Skin of body (tissue), 3 donors: ENCODE measurements at places on chromosomes 4 and X.

DNA sequence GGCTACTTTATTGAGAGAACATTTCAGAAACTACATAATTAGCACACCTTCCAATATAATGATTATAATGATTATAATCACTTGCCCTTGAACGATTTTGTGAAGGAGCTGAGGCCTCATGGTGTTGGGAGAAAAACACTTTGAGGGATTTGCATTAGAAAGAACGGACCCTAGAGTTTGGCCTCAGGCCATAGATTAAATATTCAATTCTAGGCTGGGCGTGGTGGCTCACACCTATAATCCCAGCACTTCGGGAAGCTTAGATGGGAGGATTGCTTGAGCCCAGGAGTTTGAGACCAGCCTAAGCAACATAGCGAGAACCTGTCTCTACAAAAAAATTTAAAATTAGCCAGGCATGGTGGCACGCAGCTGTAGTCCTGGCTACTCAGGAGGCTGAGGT lies 12.9 kb upstream of the PRKG2 start:
- no peak for DNase-seq

DNA sequence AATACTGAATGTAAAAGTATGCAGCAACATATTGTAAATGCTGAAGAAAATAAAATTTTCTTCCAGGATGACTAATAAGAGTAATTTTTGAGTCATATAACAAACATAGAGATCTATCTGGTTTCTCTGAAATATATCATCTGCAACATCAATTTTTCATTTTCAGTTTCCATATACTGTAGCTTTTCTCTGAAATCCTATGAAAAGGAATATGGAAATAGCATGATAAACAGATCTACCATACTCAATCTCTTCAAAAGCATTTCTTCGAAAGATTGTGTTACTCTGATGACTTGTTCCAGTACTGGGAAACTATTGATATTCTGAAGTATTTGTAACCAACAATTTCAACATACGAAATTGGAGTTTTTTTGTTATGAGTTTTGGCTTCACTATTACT lies 1156.7 kb downstream of the FAM133A start:
- DNase-seq, result no peak

- DNase-seq, result peak; percentile 36
These were observed 46.0 kb upstream of the TMPRSS11F start for GRCh38 chr4:68175562-68176155.

DNA sequence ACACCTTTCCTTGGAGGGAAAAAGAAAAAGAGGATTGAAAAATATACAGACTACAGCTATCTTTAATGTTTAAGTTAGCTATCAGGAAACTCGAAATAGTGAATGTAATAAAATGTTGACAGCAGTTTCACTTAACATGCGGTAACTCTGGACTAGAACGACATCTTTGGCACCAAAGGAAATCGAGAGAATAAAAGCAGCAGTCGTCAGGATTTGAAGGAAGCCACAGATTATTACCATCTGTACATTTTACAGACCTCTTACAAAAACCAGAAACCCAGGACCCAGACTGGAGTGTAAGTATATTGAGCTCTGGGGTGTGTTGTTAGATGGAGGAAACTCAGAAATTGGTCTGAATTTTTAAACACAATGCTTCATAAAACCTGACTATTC lies 51.6 kb upstream of the STOX2 start:
- DNase-seq, result peak; percentile 61

DNA sequence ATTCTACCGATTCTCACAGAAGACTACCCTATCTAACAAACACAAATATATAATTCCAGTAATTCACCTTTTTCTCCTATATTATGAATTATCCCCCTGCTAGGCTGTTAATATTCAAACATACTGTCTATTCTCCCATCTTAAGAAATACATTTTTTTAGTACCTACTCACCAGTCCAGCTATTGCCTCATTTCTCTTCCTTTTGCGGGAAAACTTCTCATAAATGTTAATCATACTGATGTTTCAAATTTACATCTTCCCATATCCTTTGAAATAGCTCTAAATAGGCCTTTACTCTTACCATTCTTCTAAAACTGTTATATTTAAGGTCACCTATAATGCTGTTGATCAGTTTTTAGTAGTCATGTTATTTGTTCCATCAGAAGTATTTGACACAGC lies 759.1 kb upstream of the SLIT2 start:
- DNase-seq, result no peak

DNA sequence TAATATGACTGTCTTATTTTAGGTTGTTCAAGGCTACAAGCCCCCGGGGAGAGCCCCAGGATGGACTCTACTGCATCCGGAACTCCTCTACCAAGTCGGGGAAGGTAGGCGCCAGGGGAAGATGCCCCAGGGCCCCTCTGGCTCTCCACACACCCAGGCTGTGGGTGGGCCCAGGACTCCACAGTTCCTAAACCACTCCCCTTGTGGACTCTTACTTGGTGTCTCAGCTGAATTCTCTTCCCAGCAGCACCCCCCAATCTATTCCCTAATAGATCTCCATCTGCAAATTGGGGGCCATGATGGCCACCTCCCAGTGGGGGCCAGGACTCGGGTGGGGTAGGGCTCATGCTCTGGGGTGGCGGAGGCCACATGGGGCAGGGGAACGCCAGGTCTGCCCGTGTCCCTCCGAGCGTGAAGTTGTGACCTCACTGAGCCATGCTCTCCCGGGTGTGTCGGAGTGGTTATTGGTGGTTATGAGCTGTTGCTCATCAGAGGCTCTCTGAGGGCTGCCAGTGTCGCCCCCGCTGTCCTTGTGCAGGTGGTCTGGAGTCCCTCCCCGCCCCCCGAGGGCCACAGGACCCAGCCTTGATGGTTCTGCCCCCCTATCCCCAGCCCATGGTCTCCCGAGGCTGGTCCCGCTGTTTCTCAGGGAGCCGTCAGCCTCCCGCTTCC lies 11.2 kb upstream of the ADD1 start:
- no peak for DNase-seq

DNA sequence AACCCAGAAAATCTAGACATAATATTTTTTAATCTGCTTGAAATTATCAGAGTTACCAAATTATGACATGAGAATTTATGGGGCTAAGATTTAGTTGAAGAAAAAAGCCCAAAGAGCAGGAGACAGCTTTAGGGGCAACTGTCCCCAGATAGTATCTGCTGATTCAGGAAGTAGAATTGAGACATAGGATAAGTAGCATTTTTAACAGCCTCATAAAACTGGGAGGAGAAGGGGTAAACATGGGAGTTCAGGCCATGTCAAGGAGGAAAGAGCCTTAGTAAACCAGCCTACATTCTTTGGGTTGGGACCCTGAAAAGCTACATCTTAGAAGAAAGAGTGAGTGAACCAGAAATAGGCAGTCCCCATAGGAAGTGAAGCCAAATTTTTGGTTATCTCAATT lies 9.7 kb upstream of the RAB28 start:
- no peak for DNase-seq

DNA sequence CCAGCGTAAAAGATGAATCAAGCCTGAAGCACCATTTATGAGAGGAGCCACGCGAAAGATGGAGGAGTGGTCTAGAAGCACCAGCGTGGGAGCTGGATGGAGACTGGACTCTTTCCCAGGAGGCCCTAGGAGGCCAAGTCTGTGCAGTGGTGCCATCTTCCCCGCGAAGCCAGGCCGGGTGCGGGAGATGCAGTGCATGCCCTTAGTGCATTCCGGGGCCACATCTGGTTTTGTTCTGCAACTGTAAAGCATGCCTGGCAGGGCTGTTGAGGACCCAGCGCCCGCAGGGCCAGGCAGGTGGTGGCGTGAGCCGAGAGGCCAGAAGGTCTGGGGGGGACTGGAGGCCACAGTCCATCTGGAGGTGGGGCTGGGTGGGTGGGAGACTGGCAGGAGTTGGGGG lies 78.6 kb upstream of the ADRA2C start:
- DNase-seq, result no peak

- DNase-seq, result no peak
These were observed 41.3 kb downstream of the MND1 start for GRCh38 chr4:153385784-153386183.

- DNase-seq, result no peak
These were observed 125.3 kb upstream of the GABRG1 start for GRCh38 chr4:46249106-46249505.

GRCh38 chr4:183430317-183430993 lies 14.0 kb upstream of the CDKN2AIP start:
- DNase-seq, result no peak

DNA sequence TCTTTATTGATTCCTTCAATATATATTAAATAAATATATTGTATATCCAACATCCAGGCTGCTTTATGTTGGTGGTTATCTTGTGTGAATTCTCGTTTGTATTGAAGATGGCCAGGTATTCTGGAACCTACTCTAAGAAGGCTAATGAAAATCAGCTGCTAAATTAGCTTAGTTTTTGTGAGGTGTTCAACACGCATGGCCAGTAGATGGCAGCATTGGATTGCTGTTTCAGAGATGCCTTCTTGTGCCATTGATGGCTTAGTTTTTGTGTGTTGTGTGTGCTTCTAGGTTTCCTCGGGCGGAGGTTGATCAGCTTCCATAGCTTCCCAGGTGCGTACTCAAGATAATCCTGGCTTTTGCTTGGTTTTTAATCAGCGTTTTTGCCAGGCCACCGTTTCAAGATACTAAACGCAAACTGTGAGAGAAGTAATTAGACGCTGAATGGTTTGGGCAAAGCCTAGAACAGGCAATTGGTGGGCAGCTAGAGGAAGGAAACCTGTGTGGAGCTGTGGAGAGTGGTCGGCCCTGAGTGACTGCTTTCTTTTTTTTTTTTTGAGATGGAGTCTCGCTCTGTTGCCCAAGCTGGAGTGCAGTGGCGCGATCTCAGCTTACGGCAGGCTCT lies 15.1 kb downstream of the NOCT start:
- peak; percentile 67 for DNase-seq

- no peak for DNase-seq
These were observed 16.9 kb downstream of the STAP1 start for GRCh38 chr4:67575232-67576058.

DNA sequence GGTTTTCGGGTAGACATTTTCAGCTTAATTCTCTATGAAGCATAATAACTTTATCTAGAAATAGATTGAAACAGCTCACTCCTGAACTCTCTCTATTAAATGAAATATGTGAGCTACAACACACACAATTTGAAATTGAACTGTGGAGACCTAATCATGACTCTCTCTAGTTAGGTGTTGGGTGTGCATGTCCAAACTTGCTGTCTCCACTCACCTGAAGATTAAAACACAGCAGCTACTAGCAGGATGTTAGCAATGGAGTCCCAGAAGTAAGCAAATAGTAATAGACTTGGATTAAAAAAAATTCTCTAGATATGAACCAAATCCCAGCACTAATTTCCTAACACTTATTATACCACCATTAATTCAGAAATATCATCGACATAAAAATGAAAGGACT lies 173.1 kb downstream of the FSTL5 start:
- DNase-seq, result no peak

GRCh38 chr4:113692809-113693411 lies 68.6 kb downstream of the CAMK2D start:
- DNase-seq, result peak; percentile 15

- no peak for DNase-seq
These were observed 19.3 kb upstream of the CSF2RA start for GRCh38 chrX:1249101-1249887.

GRCh38 chr4:1045595-1046201 lies 34.3 kb downstream of the FGFRL1 start:
- no peak for DNase-seq

DNA sequence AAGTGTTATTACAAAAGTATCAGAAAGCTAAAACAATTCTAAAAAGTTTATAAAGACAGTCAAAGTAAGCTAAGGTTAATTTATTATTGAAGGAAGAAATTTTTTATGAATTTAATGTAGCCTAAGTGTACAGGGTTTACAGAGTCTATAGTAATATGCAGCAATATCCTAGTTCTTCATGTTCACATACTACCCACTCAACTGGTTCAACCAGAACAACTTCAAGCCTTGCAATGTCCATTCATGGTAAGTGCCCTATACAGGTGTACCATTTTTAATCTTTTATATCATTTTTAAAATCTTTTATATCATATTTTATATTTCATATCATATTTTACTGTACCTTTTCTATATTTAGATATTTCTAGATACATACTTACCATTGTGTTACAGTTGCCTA lies 34.3 kb downstream of the COL4A5 start:
- DNase-seq, result no peak

GRCh38 chrX:118693843-118694242 lies 33.6 kb upstream of the IL13RA1 start:
- DNase-seq, result no peak
